AG20443 (cell line): ENCODE measurements at places on chromosomes 3 and 15.

DNA sequence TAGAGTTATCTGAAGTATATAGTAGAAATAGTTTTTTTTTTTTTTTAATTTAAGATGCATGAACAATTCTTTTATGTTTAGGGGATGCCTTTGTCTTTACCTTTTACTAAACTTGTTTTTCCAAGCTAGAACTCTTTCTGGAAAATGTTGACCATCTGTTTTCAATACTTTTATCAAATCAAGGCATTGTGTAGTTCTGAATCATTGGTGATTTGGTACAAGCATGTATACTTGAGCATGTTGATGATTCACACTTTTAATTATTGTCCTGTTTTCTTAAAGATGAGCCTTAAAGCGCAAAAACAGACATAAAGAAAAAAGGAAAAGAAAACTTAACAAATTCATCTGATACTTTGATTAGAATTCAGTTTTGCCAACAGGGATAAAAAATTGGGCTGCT lies 28.3 kb downstream of the PDCD6IP start:
- DNase-seq, result peak; percentile 23

GRCh38 chr3:113736548-113737089 lies 9.4 kb downstream of the NAA50 start:
- peak; percentile 51 for DNase-seq

DNA sequence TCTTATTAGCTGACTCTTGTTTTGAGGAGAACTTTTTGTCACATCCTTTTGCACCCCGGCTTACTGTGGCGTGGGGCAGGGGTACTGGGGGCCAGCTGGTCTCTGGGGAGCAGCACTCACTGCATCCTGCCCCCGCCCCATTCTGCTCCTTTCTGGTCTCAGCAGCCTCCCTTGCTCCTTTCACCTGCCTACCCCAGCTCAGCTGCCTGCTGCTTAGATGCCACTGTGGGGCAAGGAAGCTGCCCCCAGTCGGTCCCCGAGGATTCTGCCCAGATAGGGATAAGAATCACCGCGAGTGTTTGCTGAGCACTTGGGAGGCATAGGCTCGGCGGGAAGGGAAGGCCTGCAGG lies 32.0 kb downstream of the APBA2 start:
- no peak for DNase-seq

- DNase-seq, result peak; percentile 70
Observed at GRCh38 chr3:139173372-139174108, 128.8 kb upstream of the PRR23C start.

- no peak for DNase-seq
Observed at GRCh38 chr3:140719841-140720614, 42.2 kb downstream of the TRIM42 start.

DNA sequence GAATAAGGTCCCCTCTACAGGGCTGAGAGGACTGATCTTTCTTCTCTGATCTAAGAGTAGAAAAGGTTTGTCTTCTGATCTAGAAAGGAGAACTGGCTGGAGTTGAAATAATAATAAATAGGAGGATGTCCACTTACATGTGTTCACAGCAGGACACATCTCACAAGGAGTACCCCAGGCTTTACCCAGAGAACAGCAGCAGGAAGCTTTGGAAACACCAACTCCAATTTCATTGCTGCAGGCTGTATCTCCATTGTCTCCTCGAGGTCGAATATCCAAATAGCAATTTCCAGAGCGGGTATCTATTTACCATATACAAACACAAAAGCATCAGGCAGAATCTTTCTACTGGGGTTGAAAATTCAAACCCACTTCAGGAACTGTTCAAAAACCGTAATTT lies 136.6 kb downstream of the DUT start:
- no peak for DNase-seq

- peak; percentile 28 for DNase-seq
Observed at GRCh38 chr3:116863822-116864589, 154.4 kb downstream of the TUSC7 start.

- no peak for DNase-seq
Observed at GRCh38 chr15:38344351-38344750, 91.7 kb downstream of the SPRED1 start.

GRCh38 chr3:196992461-196993065 lies 23.9 kb upstream of the PIGZ start:
- DNase-seq, result no peak

GRCh38 chr3:72222410-72222809 lies 437.5 kb upstream of the PROK2 start:
- no peak for DNase-seq
